ENCODE measurements at places on chromosomes 2 and 18.

DNA sequence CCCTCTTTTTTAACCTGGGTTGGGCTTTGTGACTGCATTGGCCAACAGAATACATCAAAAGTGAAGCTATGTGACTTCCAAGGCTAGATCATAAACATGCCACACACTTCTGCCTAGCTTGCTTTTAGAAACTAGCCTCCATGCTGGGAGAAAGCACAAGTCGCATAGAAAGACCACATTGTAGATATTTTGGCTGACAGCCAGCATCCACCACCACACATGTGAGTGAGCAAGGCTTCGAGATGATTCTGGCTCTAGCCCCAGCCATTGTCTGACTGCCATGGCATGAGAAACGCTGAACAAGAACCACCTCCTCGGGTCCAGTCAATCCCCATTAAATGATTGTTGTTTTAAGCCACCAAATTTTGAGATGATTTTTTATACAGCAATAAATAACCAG, 66.8 kb upstream of the STPG4 start:
- no peak for DNase-seq

- DNase-seq: no peak
Measured at GRCh38 chr2:212177724-212178123, 360.9 kb downstream of the ERBB4 start.

- DNase-seq: no peak
Measured at GRCh38 chr18:48164116-48164515, 233.7 kb upstream of the SMAD2 start.

DNA sequence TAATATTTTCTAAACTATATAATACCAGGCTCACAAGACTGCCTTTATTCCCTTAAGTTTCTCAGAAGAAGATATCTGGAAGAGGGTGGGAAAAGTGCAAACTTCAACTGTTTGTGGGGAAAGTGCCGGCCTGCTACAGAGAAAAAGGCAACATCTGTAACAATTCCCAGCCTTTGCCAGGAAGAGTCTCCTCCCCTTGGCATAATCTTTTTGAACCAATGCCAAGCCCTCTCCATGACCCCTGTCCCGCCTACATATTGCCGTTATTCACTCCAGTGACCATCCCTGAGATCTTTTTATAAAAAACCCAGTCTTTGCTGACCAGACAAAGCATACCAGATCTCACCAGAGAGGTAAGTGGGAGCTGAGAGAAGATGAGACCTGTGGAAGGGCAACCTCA, at the start of gene REG3G:
Gene REG3G, plus strand, starts transcription at position 282 of the 400 bp plus-strand sequence. CDS start 392 bp downstream, outside the sequence.
- DNase-seq: no peak

- DNase-seq: no peak
Measured at GRCh38 chr2:186693446-186693832, 421 bp upstream of the FAM171B start.

- no peak for DNase-seq
Measured at GRCh38 chr18:63604791-63605567, 17.8 kb downstream of the SERPINB13 start.

DNA sequence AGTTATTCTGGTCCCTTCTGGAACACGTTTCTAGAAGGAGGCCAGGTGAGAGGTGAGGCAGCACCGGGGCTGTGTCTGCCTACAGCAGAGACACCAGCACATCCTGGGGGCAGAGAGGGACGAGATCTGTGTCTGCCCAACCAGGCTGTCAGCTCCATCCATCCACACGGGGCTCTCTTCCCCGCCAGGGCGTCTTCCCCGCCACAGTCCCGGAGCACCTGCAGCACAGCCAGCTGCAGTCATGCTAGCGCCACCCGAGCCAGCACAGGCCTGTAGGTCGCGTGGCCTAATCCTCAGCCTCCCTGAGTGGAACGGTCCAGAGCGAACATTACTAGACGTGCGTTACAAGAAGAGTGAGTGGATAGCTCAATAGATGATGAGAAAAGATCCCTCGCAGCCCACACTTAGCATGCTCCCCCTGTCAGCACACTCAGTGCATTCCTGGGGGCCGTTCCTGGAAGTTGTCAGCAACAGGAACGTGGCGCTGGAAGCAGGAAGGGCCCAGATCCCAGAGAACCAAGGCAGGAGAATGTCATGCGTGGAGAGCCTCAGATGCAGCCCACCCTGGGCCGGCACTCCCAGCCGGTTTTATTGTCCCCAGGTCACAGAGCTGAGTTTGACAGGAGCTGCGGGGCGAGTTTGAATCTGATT, 179.0 kb downstream of the TWIST2 start:
- no peak for DNase-seq

DNA sequence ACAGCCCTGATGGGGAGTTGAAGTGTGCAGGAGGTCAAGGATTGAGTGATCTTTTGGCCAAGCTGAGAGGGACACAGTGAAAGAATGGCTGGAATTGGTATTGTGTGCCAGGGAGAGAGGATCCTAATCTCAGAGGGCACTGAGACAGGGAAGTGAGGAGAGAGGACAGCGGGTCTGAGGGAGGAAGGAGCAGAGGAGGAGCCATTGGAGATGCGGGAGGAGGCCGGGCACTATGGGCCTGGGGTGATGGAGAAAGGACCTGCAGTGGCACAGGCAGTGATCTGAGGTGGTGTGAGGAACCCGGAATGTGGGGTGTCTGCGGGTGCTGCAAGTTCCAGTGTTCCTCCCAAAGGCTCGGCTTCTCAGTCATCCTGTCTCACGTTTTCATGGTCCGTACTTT, 26.8 kb downstream of the RNF144A start:
- DNase-seq: no peak

GRCh38 chr2:134976074-134976702, 57.6 kb downstream of the CCNT2 start:
- no peak for DNase-seq

- DNase-seq: no peak
Measured at GRCh38 chr2:45445037-45445436, 166.0 kb downstream of the SRBD1 start.

- no peak for DNase-seq
Measured at GRCh38 chr18:46477425-46478011, 179.5 kb downstream of the LOXHD1 start.

GRCh38 chr2:223976635-223977226, 19.5 kb downstream of the MRPL44 start:
- DNase-seq: no peak

- peak; percentile 25 for DNase-seq
Measured at GRCh38 chr18:12305930-12306629, 2.0 kb upstream of the TUBB6 start.

DNA sequence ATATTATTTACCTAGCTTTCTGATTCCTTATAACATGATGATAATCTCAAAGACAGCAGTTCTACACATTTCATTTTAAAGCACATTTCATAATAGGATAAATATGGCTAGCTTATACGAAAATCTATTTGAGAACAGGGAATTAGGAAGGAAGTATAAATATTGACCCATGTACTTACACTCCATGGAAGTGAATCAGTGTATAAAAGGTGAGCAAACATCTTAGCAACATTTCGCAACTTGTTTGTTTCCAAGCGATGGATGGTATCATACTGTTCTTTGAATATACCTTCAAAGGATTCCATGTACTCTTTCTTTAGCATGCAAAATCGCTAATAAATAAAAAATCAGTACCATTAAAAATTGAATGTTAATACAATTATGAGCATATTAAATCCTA, 53.1 kb downstream of the CWC22 start:
- no peak for DNase-seq

GRCh38 chr2:152541712-152542111, 175.5 kb downstream of the PRPF40A start:
- no peak for DNase-seq

DNA sequence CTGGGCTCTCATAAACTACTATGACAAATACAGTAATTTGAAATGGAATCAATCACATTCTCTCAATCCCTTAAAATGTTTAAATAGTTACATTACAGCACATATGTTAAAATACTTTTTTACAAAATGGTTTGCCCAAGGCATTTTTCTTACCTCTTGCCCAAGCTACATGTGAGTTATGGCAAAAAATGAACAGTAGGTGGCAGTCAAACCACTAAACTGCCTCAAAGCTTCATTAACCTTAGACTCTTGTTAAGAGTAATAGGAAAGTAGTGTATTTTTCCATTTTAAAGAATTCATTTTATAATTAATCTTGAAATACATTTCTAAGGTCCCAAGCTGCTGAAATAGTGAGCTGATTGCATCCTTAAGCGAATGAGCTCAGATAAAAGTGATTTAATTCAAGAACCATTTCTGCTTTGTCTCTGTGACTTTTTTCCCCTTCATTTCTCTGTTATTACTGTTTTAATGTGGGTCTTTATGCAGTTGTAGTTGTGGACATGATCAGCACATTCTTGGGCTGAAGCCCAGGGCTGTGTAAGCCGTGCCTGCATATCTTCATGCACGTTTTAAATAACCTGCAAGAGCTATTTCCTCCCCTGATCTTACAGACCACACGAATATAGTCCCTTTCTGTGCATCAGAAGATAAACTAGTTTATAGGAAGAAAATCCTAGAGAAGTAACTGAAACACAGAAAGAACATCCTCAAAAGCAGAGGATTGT, 311.8 kb downstream of the LNPK start:
- peak; percentile 10 for DNase-seq

GRCh38 chr2:55010915-55011314, 39.3 kb downstream of the RTN4 start:
- no peak for DNase-seq

- DNase-seq: no peak
Measured at GRCh38 chr2:17540813-17541530, 476 bp downstream of the VSNL1 start.
